ENCODE measurements at places on chromosomes 11 and 22.

GRCh38 chr11:101567071-101567470, 16.7 kb downstream of the TRPC6 start:
- DNase-seq: no peak

- no peak for DNase-seq
Measured at GRCh38 chr22:45483319-45483718, 19.4 kb upstream of the FBLN1 start.

DNA sequence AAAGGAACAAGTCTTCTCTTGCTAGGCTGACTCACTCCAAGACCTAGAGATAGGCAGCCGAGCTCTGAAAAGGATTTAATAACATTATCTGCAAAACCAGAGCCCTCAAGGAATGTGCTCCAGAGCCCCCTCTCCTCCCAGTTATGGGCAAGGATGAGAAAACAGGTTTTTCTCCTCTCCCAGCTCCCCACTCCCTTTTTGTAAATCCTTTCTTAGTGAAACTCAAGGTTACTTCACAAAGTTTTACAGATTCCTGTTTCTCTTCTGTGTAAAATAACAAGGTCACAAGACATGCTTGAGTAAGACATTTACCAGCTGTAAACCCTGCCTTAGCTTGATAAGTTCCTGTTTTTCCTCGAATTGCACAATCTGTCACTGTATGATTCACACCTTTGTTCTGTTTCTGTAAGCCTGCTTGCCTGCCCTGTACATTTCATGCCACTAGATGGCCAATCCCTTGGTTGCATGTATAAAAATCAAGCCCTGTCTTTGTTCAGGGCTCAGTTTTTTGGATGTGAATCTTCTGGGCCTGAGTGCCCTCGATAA, 489.4 kb downstream of the KCNA4 start:
- no peak for DNase-seq

DNA sequence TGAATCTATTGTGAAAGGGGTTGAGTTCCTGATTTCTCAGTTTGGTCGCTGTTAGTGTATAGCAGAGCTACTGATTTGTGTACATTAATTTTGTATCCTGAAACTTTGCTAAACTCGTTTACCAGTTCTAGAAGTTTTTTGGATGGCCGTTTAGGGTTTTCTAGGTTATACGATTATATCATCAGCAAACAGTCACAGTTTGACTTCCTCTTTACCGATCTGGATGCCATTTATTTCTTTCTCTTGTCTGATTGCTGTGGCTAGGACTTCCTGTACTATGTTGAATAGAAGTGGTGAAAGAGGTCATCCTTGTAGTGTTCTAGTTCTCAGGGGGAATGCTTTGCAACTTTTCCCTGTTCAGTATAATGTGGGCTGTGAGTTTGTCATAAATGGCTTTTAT, 24.6 kb upstream of the OOSP4B start:
- DNase-seq: no peak

DNA sequence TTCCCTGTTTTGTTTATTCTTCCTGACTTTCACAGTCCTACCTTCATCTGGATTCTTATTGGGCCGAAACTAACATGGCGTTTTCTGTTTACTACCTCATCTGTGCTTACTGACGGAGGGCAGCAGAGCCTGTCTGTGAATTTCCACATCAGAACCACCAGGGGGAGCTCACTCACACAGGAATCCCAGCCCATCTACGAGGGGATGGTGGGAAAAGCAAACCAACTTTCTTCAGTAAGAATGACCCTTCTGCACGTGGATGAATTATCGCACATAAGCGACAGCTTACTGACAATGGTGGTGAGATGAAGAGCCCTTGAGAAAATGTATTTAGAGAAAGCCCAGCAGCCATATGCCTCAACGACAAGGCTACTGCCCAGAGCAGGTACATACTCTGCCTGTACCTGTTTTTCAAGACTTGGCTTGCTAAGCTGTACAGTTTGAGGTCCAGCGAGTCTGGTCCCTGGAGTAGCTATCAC, 42.5 kb downstream of the LARGE2 start:
- peak; percentile 39 for DNase-seq

- DNase-seq: no peak
Measured at GRCh38 chr11:114322934-114323333, 26.7 kb downstream of the NNMT start.

DNA sequence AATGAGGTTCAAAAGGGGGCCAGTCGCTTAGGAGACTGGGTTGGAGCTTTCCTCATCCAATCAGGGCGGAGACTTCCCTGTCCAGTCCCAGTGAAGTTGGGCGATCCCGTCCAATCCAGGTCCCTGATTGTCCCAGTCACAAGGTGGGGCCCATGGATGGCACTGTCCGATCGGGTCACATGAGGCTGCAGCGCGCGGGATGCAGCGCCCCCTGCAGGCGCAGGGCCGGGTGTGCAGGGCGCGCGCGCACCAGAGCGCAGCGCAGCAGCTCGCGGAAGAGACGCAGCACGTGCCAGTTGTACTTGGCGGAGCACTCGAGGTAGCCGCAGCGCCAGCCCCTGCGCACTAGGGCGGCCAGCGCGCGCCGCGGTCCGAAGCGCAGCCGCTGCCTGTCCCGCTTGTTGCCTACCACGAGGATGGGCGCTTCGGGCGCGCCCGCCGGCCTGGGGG, 2.3 kb downstream of the RASL10A start:
- DNase-seq: no peak

- DNase-seq: no peak
Measured at GRCh38 chr11:16412525-16413172, 56.3 kb upstream of the SOX6 start.

- no peak for DNase-seq
Measured at GRCh38 chr11:111549869-111550203, 9.3 kb downstream of the LAYN start.

GRCh38 chr11:86874304-86875056, 74.1 kb downstream of the PRSS23 start:
- DNase-seq: no peak

- DNase-seq: no peak
Measured at GRCh38 chr11:122900587-122901202, 18.1 kb downstream of the JHY start.

- no peak for DNase-seq
Measured at GRCh38 chr11:69079661-69080256, 31.0 kb downstream of the TPCN2 start.

GRCh38 chr22:47369431-47370015, 607.1 kb downstream of the TBC1D22A start:
- no peak for DNase-seq

GRCh38 chr11:121755906-121756305, 303.1 kb upstream of the SORL1-AS1 start:
- DNase-seq: no peak

DNA sequence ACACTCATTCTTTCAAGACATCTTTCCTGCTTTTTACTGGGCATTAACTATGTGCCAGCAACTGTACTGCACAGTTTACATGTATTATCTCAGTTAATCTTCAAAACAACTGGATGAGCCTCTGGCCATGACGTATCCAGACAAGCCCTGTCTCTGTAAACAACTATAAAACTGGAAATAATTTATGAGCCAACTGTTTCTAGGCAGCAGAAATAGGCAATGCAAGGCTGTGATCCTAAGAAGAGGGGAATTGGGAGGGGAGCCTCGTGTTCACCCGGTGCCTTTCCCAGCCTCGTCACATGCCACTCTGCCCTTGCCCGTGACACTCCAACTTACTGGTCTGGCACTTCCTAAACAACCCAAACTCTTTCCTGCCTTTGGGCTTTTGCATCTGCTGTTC, 82.8 kb downstream of the FBXO7 start:
- no peak for DNase-seq

DNA sequence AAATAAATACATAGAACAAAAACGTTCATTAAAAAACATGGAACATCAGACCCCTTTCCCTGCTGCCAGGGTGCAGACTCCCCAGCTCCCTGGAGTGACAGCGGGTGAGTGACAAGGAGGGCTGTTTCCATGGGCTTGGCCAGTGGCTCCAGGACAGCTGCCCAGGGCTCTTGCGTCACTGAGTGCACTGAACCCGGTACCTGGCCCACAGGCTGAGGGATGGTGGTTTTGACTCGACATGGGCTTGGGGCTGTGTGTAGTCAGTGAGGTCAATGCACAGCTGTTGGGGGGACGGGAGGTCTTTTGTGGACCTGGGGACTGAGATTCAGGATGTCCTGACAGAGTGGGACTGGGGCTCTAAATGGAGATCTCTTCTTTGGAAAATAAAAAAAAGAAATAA, 142.1 kb upstream of the B3GAT1 start:
- no peak for DNase-seq

DNA sequence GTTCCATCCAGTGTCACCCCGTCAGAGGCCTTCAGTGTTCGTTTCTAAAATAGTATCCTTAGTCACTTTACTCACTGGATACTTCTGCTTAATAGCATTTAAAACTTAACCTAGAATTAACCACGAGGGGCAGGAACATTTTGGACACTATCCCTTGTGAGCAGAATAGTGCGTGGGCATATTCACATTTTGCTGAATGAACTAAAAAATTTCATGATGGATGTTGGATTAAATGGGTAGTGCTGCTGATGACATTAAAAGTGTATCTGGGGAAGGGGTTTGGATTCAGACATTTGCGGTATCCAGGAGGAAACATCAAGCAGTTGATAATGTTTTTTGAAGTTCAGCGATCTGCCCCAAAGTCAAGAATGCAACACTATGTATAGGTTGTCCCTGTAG, 750 bp upstream of the NAT10 start:
- DNase-seq: no peak
